Adipocyte (in vitro differentiated cells): ENCODE measurements at places on chromosomes 1 and 21.

DNA sequence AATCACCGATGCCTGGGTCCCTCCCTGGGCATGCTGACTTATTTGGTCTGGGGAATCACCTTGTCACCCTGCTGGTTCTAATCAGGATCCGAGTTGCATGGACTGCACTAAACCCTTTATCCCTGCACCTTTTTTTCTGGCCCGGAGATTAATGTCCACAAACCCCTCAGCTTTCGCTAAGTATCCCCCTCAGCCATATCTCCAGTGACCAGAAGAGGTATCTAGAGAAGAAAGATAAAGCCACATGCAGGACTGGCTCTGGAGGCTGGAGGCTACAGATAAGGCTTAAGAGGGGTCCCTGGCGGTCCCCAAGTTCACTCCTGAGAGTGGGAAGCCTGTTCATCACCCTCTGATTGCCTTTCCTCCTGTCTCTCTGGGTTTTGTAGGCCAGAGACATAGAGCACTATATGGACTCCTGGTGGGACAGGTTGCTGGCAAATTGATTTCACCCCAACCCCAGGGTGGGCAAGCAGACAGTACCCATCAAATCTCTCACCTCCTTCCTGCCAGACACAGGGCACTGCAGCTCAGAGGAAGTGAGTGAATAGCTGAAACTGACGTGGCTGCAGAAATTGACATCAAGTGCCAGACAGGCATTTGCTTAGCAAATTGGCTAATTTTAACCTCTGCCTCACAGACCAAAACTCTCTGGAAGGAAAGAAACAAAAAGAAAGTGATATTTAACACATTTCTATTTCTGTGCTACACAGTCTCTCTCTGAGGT lies 38.8 kb downstream of the HMGB4 start:
- no peak for DNase-seq

GRCh38 chr1:44801491-44802305 lies 1.5 kb downstream of the PLK3 start:
- DNase-seq, result peak; percentile 59

- DNase-seq, result no peak
Measured at GRCh38 chr1:179955731-179956130, 1.1 kb downstream of the CEP350 start.

GRCh38 chr1:39051956-39052355 lies 25.8 kb downstream of the NDUFS5 start:
- DNase-seq, result no peak

- DNase-seq, result peak; percentile 34
Measured at GRCh38 chr1:160078512-160079195, 2.7 kb upstream of the KCNJ9 start.

- no peak for DNase-seq
Measured at GRCh38 chr1:185529673-185530072, 204.5 kb upstream of the HMCN1 start.

GRCh38 chr21:15586752-15587427 lies 142.9 kb upstream of the USP25 start:
- no peak for DNase-seq

GRCh38 chr1:61163355-61163754 lies 81.0 kb downstream of the NFIA start:
- no peak for DNase-seq

DNA sequence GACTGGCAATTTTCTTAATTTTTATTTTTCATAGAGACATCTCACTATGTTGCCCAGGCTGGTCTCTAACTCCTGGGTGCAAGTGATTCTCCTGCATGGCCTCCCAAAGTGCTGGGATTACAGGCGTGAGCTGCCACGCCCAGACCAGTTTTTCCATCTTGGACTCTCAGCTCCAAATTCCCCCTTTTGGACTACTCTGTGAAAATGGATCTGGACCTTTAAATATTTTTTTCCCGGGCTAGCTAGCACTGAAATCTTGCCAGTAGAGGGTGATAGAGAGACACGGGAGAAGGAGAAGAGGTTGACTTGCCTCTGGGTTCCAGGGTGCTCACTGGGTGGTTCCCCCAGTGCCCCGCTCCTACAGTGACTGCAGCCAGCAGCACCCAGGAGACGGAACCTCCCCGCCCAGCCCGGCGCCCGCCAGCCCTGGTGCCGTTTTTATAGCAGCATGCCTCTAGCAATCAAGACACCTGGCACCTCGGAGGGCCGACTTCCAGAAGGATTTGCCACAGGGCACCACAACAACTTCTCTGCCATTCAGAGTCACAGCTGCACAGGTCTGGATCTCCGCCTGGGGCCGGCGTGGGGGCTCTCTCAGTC lies 34.7 kb upstream of the SCCPDH start:
- DNase-seq, result peak; percentile 96

DNA sequence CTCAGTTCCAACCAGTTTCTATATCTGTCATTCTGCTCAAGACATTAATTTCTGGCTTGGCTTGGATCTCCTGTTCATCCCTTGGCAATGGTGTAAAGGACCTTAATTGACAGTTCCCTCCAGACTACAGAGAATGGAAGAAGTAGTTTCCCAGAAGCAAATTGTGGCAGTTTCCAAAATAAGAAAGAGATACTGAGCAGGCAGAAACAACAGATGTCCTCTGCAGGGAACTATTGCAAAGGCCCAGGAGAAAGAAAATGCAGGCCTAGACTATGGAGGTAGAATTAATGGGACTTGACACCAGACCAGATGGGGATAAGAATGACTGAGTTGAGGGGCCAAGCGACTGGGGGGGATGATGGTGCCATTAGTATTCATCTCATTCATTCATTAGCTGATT lies 6.1 kb upstream of the AK2 start:
- DNase-seq, result no peak

DNA sequence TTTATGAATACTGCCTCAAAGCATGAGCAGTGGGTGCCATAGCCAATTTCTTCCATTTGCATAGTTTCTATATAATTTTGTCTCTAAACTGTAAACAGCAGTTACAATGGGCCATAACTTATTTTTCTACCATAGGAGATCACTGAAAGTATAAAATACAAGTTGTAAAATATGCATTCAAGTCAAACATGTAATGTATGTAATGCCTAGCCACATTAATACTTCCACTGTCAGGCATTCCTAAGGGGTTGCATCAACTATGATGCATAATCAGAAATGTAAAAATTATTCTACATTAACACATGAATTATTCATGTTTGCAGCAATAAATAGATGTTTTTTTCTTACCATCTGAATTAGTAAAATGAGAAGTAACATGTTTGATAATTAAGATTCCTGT lies 560.3 kb upstream of the ZP4 start:
- peak; percentile 19 for DNase-seq

DNA sequence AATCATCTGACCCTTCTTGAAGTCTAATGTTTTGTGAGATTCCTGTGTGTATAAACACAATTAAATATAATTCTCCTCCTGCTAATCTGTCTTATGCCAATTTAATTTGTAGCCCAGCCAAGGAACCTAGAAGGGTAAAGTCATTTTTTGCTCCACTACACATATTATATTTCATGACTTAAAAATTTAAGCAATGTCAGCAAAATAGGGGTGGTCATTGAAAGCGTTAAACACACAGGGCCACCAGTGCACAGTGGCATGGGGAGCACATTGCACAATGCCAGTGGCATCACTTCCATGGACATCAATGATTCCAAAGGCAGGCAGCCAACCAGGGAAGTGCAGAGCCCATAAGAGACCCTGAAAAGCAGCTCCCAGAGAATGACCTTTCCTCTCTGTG lies 166.1 kb downstream of the AJAP1 start:
- no peak for DNase-seq

DNA sequence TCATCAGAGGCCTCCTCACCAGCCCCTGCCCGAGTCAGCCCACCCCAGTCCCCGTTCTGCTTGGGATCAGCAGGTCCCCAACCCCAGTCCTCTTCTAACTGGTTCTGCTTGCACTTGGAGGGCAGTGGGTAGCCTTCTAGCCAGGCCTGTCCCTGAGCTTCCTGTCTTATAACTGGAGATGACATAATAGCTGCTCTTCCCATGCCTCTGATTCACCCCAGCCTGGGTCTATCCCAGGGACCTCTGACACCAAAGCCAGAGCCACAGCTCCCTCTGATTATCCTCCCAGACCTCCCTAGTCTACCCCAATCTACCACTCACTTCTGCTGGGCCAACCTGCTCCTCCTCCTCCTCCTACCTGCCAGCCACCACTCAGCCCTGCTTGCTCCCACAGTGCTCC lies 31.4 kb downstream of the IQGAP3 start:
- DNase-seq, result no peak

DNA sequence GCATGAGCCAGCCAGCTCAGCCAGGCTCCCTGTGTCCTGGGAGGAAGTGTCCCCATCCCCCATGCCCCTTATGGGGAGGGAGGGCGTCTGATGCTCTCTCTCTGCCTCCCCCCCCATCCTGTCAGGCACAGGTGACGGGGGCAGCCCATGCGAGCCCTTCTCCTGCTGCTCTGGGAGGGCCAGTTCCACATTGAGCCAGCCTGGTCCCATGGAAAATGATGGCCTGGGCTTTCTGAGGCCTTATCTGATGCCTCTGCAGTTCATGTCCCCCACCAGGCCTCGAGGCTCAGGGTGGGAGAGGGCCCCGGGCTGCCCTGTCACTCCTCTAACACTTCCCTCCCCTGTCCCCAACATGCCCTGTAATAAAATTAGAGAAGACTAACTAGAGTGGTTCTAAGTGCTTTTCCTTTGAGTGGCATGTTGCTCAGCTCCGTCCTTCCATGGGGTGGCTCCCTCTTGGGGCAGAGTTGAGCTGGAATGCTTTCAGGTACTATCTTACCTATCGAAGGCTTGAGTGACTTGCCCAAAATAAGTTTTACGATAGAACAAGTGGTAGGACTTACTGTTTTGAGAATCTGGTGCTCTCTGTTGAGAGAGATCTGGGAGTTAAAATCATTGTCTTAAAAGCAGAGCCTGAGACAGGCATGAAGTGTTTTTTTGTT lies 1.8 kb upstream of the MTFR1L start:
- DNase-seq, result no peak

DNA sequence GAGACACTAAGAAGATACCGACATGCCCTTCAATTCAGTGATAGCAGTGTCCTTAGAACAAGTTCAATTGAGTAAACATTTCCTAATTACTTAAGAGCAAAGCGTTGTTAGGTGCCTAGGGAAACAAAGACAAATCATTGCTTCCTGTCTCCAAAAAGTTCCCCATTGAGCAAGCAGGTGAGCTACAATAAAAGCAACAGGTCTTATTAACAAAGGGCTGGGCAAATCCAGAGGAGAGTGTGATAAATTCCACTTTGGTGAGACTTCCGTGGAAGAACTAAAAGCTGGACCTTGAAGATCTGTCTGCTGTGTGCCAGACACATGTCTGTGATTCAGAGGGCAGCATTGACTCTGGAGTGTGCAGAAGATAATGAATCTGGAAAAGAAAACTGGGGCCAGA lies 1.9 kb upstream of the TUT4 start:
- DNase-seq, result peak; percentile 23

- no peak for DNase-seq
Measured at GRCh38 chr1:9861360-9861759, 37.6 kb upstream of the CLSTN1 start.

- DNase-seq, result no peak
Measured at GRCh38 chr1:228050571-228051231, 31.8 kb upstream of the ARF1 start.

GRCh38 chr1:174949061-174949460 lies 50.7 kb upstream of the CACYBP start:
- no peak for DNase-seq

GRCh38 chr1:47229886-47230691 lies 1.9 kb downstream of the TAL1 start:
- no peak for DNase-seq

GRCh38 chr1:44723064-44723463 lies 7.9 kb downstream of the RNU5D-1 start:
- no peak for DNase-seq

- no peak for DNase-seq
Measured at GRCh38 chr1:62800281-62800680, 16.3 kb downstream of the ATG4C start.

DNA sequence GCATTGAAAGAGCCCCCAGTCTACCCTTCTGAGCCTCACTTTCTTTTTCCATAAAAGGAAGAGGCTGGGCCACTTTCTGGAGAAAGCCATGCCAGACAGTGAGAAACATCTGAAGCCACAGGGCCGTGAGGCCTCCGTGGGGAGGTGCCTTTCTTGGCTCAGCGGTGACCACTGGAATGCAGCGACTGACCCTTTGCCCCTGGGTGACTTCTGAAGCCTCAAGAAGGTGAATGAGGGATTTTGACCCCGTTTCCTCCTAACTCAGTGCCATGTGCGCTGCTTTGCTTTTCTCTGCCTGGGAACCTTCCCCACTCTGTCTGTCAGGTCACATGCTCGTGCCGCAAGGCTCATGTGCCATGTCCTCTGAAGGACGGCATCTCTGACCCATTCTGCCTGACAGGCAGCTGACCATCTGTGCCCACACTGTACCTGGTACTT lies 44.7 kb upstream of the A3GALT2 start:
- peak; percentile 70 for DNase-seq

DNA sequence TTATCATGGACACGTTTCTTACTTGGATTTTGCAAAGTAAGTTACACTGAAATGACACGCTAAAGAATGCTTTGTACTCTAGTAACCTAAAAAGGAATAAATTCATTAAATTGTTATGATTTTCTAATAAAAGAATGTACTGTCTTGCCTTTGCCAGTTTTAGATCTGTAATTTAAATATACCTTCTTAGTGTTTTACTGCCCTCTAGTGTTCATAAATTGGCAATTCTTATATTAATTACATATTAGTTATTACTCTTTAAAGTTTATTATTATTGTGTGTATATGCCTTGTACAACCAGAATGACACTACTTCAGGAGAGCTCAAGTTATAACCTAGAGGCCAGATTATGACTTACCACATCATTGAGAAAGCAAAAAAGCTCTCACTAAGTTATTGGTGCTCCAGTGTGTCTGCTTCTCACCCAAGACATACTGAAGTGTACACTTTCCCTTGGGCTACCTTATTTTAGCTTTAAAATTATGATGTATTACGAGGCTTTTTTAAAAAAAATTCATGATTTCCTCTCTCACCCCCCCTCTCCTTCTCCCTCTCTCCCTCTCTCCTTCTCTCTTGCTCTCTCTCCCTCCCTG lies 169.9 kb downstream of the HS2ST1 start:
- DNase-seq, result peak; percentile 85

- DNase-seq, result peak; percentile 95
Measured at GRCh38 chr1:86429835-86430234, 5.9 kb downstream of the CLCA2 start.

- no peak for DNase-seq
Measured at GRCh38 chr1:205826016-205826806, 13.2 kb upstream of the SLC41A1 start.

- no peak for DNase-seq
Measured at GRCh38 chr1:55747408-55747841, 532.3 kb upstream of the USP24 start.

GRCh38 chr21:42198929-42199867 lies 19.7 kb upstream of the ABCG1 start:
- peak; percentile 76 for DNase-seq

- peak; percentile 70 for DNase-seq
Measured at GRCh38 chr21:44304877-44305293, 5.0 kb downstream of the PFKL start.

DNA sequence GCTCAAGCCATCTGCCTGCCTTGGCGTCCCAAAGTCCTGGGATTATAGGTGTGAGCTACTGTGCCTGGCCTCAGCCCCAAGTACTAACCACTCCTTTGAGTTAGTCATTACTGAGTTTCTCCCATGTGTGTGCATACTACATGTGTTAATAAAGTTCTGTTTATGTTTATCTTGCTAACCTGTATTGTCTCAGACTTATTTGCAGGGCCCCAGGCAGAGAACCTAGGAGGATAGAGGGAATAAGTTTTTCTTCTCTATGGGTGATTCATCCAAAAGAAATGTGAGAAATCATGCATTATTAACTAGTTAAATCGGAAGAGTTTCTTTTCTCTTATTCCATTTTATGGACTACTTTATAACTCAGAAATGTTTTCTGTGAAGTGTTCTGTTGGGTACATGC lies 203.9 kb upstream of the CACYBP start:
- no peak for DNase-seq
